ENCODE measurements at places on chromosomes 6 and 20.
A peak's percentile ranks its signal among the peaks of the same experiment; 100 is the strongest.

DNA sequence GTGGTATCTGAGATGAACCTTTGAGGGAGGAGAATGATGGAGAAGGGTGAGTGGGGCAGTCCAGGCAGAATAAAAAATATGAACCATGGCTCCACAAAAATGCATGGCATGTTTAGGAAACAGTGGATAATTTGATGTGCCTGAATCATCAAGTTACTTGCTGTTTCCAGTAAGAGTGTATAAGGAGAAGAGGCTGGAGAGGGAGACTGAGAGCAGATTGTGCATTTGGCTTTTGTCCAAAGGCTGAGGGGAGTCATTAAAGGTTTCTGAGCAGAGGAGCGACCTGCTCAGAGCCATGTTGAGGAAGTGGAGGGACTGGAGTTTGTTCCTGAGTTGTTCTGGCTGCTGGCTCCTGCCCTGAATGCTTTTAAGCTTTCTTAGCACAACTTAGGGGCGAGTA lies 6.1 kb downstream of the MMP24 start:
- DNase-seq: no peak

DNA sequence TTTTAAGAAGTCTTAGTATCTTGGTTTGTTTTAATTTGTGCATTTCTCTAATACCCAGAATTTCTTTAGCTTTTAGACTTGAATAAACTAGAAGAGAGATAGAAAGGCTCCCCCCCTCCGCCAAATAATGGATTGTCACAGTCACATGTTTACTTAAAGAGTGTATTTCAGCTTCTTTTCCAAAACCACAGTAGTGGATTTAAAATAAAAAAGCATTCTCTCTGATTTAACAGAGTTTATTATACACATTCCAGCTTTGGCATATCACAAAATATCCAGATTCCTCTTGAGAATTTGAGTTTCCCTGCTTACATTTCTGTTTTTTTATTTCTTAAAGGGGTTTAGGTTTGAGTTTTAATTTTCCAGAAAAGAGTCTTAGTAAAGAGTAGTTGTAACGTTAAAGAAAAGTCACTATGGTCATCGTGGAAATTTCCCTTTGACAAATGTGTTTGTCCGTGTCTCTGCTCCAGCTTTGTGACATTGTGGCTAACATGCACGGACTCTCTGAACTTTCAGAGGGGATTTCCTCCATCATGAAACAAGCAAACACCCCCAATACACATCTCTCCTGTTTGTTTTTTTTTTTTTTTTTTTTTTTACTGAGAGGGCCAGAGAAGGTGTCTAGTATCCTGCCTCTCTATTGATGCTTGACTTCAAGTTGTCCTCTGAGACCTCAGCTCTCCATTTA lies 113.5 kb upstream of the SUPT3H start:
- DNase-seq: no peak

DNA sequence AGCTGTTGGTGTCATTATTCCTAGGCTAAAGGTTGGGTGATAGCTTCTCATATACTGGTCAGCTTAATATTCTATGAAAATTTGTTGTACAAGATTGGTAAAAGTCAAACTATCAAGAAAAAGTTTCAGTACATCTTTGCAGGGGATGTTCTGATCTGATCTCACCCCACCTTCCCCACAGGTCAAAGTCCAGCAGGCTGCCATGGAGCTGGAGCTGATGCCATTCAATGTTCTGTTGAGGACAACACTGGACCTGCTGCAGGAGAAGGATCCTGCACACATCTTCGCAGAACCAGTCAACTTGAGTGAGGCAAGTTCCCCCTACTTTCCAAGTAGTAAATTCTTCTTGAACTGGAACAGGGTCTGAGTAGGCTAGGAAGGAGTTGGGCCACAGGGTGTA lies 13.1 kb downstream of the BRPF3 start:
- DNase-seq: no peak

DNA sequence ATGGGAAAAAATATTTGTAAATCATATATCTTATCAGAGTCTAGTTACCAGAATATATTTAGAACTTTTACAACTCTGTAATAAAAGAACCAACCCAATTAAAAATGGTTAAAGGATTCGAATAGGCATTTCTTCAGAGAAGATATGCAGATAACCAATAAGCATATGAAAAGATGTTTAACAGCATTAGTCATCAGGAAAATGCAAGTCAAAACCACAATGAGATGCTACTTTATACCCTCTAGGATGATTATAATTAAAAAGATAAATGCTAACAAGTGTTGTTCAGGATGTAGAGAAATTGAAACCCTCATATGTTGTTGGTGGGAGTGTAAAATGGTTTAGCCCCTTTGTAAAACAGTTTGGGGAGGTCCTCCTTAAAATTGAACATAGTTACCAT lies 94.1 kb downstream of the LRRC1 start:
- DNase-seq: no peak

DNA sequence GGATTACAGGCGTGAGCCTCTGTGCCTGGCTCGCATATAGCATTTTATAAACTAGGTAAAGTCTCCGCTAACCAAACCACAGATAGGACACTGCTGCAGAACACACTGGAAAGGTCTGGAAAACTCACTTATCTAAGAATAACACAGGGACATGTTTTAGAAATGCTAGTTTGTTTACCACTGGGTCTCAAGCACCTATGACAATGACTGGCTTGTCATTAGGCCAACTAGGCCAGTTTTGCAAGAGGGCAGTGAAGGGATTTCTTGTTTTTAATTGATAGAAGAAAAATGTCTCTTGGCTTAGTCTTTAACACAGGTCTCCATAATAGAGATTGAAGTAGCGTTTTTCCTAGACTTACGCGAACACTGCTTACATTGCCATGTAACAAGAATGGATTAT lies 201.4 kb downstream of the TMEM242 start:
- DNase-seq: no peak

DNA sequence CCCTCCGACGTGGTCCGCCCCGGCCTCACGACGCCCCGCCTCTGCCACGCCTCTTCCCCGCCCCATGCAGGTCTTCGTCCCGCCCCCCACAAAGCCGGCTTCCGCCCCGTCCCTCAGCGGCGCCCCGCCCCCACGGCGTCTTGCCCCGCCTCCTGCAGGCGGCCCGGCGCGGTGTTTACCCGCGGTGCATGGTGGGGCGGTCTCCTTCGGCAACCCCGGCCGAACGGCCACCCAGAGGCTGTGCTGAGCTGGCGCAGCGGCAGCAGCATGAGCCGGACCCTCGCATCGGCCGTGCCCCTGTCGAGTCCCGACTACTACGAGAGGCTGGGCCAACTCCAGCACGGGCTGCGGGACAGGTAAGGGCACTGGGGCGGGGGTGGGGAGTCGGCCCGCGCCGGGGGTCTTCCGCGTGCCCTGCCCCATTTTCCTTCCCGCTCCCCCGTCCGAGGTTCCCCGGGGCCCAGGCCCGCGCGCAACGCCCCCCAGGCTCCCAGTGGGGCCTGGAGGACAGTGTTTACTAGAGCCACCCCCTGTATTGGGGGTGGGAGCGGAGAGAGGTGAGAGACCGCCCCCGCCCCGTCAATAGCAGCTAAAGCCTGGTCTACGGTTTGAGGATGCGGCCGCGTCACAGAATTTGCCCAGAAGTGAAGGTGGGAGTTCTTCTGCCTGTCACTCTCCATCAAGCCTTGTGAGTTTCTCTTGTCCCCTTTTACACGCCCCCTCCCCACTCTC lies at the start of gene KIZ:
KIZ (plus strand) TSS at position 234 of the 732 bp plus-strand sequence; CDS start at position 268, 34 bp downstream.
- DNase-seq: peak; percentile 99

DNA sequence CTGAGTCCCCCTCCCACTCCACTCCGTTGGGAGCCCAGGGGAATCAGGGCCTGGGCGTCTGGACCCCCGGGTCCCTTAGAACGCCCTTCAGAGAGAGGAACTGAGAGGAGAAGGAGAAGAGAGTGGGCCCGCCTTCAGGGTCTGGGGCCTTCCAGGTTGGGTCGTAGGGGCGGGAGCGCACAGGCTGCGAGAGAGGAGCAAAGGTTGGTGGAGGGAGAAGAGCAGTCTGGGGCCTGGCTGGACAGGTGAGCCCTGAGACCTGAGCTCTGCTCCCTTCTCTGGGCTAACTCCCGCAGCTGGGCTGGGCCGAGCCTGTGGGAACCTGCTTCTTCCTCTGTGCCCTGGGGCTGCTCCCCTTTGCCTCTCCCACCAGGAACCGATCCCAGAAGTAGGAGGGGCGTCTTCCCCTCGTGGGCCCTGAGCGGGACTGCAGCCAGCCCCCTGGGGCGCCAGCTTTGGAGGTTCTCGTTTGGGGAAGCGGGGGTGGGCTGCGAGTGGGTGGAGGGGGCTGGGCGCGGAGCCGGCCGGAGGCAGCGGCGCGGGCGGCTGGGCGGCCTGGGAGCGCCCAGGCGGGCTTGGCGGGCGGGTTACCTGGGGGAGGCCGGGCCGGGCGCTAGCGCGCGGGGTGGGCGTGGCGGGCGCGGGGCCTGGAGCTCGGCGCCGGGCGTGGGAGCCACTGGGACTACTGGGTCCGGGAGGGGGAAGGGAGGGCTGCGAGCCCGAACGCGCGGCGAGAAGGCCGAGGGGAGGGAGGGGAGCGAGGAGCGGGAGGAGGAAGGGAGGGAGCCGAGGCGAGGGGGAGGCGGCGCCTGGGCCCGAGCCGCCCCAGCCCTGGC lies at the start of gene DDR1:
DDR1 (plus strand) TSS at position 835 of the 836 bp plus-strand sequence. CDS start 4,211 bp downstream, outside the sequence.
- peak; percentile 37 for DNase-seq

GRCh38 chr6:55782275-55782674 lies 93.1 kb downstream of the BMP5 start:
- no peak for DNase-seq

DNA sequence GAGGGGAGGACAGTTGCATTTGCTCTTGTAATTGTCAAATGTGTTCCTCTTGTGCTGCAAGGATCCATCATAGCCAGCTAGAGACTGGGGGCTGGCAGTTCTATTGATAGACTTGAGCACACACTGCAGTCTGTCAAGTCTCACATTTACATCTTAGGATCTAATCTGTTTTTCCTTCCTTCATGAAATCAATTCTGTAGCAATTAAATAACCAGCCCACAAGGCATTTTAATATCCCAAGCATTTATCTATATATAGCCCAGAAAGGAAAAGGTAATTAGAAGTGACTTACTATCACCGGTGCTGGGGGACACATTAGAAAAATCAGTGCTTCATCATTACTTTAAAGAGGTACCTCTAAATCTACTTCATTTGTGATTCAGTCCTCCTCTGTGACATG lies 143.0 kb upstream of the STXBP5 start:
- DNase-seq: no peak

DNA sequence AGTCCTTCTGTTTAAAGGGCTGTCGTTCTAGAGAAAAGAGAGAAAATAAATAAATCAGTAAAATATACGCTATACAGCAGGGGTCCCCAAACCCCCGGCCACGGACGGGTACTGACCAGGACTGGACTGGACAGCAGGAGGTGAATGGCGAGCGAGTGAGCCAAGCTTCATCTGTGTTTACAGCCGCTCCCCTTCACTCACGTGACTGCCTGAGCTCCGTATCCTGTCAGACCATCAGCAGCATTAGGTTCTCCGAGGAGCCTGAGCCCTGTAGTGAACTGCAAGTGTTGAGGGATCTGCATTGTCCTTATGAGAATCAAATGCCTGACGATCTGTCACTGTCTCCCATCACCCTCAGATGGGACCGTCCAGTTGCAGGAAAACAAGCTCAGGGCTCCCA lies 76.5 kb downstream of the ZNF217 start:
- no peak for DNase-seq

- DNase-seq: no peak
These were observed 36.0 kb upstream of the KLHL31 start for GRCh38 chr6:53701333-53702218.

DNA sequence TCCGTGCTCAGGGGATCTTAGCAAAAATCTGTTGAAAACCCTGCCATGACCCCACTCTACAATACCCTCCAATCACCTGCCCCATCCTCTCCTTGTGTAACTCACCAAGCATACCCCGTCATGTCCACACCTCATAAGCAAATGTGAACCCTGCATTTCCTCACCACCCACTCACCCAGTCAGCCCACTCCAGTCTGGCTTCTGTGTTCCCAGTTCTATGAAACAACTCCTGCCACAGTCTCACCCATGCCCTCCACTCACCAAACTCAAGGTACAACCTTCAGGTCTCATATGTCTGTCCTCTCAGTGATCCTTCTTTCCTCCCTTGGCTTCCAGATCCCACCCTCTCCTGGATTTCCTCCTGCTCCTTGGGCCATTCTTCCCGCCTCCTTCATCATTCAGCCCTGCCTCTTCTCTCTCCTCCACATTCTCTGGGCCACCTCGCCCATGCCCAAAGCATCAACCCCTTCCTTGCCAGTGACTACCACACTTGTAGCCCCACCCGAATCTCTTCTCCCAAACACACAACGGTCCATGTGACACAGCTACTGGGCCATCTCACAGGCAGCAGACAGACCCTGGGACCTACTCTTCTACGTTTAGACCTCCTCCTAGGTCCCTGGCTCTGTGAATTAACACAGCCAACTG lies 8.8 kb downstream of the DDRGK1 start:
- no peak for DNase-seq

DNA sequence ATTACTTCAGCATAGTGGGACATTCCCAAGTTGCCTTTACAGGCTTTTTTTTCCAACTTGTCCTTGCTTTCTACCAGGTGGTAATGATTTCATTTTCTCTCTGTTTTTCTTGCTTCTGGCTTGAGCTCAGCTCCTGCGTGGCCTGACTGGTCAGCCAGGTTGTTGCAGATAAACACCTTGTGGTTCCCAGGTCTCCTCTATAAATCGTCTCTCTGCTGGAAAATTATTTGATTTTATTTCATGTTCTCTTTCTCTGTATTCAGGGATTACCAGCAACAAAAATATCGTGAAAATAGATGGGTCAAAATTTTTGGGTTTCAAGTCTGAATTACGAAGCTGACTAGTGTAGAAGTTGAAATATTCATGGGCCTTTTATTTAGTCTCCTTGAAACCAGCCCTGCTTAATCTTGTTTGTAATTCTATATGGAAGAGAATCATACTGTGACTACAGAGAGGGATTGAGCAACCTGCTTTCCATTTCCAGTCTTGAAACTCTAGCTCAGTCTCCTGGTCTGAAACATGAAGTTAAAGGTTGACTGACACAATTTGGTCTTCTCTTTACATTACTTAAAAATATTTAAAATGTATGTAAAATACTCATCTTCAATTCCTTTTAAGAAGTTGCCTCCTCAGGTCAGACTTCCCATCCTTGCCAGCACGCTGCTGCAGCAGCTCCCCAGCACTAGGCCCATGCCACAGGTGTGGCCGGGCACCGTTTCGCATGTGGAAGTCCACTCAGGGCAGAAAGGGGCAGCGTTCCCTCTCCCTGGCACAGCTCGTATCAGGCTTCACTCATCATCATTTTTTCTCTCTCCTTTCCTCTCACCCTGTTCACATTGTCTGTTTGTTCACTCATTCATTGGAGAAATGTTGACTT lies 7.1 kb downstream of the DUSP22 start:
- no peak for DNase-seq

All from stimulated activated CD4-positive, alpha-beta T cell treated with anti-CD3 and anti-CD28 coated beads, Interleukin-15, amount 100 ng/mL, for 1 hour (primary cell).